Cortex of kidney (tissue), 1 donor: ENCODE measurements at places on chromosomes 5 and 9.

DNA sequence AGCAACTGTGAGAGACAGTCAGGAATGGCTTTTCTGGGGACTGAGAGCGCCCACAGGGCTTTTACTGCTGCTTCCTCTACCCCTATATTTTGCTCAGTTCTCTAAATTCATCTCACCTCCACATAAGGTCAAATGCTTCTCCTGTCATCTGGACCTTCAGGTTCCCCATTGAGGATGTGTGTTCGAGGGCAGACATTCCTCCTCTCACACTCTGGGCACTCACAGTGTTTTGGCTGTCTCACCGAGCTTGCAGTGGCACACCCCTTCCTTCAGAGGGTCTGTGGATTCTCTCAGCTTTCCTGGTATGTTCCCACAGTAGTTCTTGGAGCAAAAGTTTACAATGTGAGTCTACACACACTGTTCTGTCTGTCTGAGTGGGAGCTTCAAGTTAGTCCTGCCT, 127.8 kb upstream of the GLRA1 start:
- DNase-seq, result no peak

DNA sequence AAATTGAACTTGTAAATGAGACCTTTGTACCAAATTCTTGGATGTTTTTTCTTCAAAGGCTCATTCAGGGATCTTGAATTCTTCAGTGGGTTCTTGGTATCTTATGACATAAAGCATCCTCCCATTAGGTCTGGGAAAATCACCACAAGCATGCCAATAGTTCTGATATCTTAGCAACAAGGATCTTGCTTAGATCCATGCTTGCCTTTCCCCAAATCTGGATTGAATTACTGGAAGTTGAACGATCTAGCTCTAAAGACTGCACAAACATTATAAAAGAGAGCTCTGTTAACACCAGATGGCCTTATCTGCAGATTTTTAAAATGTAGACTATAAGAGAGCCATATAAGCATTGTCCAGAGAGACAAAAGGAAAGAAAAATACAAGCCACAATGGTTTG, 266.3 kb downstream of the RAB3C start:
- DNase-seq, result no peak

GRCh38 chr5:52822437-52822836, 34.7 kb downstream of the ITGA1 start:
- DNase-seq, result no peak

- no peak for DNase-seq
These were observed 497.6 kb downstream of the NTRK2 start for GRCh38 chr9:85167146-85167545.

- DNase-seq, result no peak
These were observed at the start of gene INSL6 for GRCh38 chr9:5185220-5185840. Gene INSL6 (minus strand): TSS chr9:5185639. CDS start chr9:5185602, 37 bp downstream.
